Stimulated activated CD4-positive, alpha-beta T cell treated with anti-CD3 and anti-CD28 coated beads, Interleukin-15, amount 100 ng/mL, for 1 hour (primary cell): ENCODE measurements at places on chromosomes 12 and 14.

DNA sequence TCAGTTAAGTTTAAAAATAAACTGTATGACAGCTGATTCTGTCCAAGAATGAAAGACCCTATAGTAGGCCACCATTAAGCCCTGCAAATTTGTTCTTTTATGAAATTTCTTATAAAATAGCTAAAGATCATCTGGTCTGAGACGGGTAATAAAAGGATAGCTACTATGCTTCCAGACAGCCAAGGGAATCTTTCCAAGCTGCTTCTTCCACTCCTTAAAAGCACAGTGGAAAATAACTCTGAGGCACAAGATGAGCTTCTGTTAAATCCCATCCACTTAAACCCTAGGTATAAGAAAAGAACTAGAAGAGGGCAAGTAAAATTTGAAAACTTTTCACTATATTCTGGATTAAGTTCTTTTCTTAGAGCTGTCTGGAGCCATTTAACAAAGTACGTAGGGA lies 194.3 kb downstream of the CAPZA3 start:
- DNase-seq = no peak

GRCh38 chr12:58930770-58931324 lies 10.5 kb upstream of the LRIG3 start:
- no peak for DNase-seq

DNA sequence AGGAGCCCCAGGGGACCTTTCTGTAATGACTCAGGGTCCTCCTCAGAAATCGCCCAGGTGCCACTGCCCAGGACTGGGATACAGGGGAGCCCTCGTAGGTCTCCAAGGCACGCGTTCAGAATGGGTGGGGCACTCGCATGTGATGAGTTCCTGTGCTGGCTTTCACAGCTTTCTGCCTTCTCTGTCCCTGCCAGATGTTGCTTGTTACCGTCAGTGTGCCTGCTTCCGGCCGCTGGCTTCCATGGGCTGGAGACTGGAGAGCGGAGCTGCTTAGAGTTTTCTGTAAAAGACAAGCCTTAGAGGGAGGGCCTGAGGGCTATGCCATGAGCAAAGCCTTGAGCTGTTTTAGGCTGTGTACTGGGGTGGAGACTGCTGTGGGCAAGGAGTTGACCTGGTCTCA lies 75.0 kb upstream of the SLC24A4 start:
- no peak for DNase-seq

- no peak for DNase-seq
These were observed 79.1 kb upstream of the BDKRB2 start for GRCh38 chr14:96125536-96125935.

DNA sequence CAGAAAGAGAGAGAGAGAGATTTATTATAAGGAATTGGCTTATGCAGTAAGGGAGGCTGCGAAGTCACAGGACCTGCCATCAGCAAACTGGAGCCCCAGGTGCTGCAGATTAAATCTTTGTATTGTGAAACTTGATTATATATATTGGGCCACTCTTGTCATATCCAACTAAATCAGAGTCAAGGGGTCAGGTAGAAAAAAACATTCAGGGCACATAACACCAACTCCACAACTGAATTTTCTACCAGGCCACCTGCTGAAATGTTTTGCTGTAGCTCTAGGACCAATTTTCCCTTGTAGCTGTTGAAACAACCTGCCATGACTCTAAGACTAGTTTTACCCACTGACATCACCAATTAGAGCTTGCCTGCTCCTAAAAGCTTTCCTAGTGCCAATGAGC lies 1240.8 kb downstream of the SLC16A7 start:
- DNase-seq = no peak
